Memory B cell (primary cell): ENCODE measurements at places on chromosomes 3 and 15.

- no peak for DNase-seq
Measured at GRCh38 chr3:43629741-43630140, 7.9 kb upstream of the ANO10 start.

DNA sequence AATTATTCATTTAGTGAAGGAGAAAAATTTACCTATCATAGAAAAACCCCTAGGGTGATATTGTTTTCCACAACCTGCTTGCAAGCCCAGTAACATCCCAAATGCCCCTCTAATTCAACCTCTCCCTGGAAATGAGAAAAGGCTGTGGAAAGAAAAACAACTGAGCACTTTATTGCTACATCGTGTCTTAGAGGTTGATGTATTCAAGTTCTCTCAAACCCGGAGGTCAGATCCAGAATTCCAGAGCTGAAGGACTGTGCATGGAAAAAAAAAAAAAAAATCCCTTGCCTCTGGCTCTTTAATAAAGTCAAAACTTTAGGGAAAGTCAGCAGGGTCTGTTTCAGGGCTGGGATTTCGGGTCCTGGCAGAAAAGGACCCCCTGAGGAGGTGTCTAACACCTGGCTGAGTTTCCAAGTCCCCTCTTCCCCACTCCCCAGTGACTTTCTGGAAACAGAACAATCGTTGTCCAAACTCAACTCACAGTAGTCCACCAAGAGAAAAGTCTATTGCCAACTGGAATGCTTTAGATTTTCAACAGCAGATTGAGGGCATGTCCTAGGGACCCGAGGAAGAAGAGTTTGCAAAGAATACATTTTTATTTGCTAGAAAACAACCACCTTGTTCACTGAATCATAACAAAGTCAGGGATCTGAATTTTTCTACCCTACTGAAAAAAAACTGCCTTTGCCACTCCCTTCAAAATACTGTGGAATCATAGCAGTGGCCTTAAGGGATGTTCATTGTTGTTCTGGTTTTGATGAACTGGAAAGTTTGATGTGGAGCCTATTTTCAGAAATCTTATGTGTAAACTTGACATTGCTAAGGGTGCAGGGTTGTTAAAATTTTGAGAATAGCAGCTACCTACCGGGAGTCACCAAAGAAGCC, 207.5 kb upstream of the ADAMTS9 start:
- DNase-seq: no peak

DNA sequence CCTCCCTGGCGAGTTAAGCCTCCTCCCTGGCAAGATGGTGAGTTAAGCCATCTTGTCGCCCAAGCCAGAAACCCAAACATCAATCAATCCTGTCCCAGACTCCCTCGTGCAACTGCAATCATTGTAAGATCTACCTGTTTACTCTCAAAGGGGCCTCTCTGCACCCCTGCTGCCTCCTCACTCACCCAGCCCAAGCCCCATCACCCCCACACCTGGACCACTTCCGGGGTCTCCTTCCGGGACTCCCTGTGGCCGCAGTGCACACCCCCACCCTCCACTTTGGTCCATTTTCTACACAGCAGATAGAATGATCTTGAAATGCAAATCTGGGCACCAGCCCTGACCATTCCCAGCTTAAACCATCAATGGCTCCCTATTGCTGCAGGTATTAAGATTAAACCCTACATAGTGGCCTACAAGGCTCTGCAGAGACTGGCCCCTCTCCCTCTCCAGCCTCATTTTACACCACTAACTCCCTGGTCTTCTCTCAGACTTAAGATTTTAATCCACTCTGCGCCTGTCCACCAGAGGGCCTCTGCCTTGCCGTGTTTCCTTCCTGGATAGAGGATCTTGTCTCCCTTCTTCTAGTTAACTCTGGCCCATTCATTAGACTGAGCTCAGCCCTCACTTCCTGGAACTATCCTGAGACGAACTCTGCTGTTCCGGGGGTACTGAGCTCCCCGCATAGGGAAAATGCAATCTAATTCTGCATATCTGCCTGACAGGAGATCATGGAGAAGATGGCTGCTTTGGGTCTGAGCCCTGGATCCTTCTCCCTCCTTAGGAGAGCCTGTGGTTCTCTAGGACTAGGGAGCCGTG, 41.9 kb upstream of the SLC6A1 start:
- no peak for DNase-seq

DNA sequence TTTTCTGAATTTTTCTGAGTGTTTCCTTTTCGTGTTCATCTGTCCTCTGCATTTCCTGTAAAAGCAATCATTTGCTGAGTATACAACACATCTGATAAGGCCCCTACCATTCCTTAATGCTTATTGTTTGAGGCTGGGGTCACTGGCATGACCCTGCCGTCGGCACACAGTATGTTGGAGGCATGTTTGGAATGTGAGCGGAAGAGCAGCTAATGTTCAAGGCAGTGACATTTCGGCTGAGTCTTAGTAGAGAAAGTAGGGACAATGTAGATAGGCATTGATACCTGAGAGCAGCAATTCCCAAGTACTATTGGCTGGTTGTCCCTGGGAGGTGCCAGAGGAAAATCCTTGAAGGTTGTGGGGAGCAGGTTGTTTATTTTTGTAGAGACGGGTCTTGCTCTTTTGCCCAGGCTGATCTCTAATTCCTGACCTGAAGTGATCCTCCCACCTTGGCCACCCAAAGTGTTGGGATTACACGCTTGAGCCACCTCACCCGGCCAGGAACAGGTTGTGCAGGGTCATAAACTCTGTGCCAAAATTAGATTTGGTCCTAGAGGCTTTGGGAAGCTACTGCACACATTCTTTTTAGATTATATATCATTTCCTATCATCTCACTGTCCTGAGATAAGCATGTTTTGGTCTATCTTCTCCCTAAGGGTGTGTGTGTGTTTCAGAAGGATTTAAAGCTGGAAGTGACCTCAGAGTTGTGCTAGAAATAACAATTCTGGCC, 13.5 kb downstream of the PTPN23 start:
- DNase-seq: no peak

DNA sequence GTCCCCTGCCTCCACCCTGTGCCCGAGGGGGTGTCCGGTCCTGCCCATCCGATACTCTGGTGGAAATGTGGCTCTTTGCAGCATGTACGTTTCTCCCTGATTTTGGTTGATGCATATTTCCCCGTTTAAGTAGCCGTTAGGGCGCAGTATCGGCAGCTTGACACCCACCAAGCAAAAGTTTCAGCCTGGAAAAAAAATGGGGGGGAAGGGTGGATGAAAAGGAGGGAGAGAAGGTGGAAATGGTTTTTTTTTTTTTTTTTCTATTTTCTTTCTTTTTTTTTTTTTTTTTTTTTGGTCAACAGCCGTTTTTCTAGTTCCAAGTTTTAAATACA, 1.3 kb downstream of the RAP2B start:
- no peak for DNase-seq

GRCh38 chr15:69673291-69673881, 220.8 kb downstream of the RPLP1 start:
- DNase-seq: no peak

DNA sequence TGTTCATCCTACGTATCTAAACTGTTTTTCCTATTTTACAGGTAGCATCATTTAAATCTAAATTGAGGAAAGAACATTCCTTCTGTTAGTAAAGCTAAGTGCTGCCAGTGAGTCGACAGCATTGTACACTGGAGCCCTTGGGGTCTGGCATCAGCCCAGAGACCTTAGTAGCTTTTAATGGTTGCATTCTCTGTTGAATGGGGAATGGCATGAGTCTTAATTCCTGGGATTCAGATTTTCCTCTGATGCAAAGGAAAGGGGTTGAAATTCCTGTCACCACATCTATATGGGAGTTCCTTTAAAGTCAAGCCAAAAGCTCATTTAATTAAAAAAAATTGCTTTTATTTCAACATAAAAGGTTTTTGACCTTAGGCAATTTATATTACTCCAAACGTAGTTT, 148.4 kb upstream of the GBE1 start:
- no peak for DNase-seq

DNA sequence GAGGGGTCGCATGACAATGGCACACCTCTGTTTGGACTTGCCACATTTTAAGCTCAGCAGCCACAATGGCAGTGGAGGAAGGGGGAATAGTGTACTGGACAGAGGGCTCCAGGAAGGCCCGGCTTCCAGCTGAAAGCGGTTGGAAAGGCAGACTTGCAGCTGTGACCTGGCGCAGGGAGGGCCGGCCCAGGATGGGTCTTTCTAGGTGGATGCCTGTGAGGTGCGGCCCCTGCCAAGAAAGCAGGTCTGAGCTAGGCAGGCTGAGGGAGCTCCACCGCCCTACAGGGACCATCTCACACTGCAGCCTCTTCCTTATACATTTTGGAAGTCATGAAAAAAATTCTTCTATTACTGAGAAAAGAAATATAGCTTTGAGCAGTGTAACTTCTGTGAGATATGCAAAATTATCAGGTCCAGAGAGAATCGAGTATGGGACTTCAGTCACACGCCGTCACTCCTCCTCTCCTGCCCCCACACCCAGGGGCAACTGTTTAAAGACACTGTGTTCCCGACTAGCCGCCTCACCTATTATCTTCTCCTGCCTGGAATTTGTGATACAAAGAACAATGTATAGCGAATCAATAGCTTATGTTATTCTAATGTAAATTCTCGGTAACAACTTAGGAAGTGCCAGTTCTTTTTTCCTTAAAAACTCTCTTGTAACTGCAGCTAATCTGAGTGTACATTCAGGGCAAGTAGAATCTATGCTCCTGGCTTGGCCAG, 331.0 kb downstream of the OCA2 start:
- DNase-seq: no peak

- DNase-seq: no peak
Measured at GRCh38 chr3:147384210-147385058, 21.9 kb downstream of the ZIC4 start.

DNA sequence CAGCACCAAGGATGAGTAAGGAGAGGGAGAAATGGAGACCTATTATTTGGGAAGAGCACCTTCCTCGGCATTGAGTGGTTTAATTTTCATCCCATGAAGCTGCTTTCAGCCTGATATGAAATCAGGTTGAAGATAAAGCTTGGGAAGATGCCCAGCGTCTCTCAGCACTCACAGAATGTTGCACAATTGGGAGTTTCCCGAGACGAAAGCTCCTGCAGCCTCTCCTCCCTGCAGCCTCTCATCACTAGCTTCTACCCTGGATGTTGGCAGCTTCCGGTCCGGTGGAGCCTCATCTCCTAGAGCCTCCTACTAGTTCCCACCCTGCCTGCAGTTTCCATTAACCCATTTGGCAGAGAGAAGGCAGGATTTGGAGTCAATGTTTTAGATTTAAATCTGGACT, 40.3 kb downstream of the EDEM1 start:
- DNase-seq: no peak

- DNase-seq: no peak
Measured at GRCh38 chr3:86938416-86939105, 52.4 kb downstream of the VGLL3 start.

GRCh38 chr3:179398574-179399231, 51.2 kb downstream of the MFN1 start:
- DNase-seq: no peak

DNA sequence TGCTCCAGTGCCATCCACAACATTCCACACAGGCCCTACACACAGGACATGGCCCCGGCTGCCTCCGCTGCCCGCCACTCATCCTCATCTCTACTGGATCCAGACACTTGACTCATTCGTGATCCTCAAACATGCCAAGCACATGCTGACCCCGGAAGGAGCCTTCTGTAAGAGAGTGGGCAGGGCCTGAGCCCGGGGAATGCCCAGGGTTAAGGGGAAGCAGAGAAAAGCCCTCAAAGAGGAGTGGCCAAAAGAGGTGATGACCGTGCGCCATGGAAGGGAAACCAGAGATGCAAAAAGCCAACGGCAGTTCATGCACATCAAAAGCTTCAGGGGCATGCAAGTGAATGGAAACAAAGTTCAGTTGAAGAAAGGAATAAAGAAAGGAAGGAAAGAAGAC, 46.1 kb downstream of the RFTN1 start:
- peak; percentile 54 for DNase-seq

GRCh38 chr3:192597506-192597905, 129.8 kb downstream of the FGF12 start:
- no peak for DNase-seq

- DNase-seq: no peak
Measured at GRCh38 chr3:39021465-39022285, 30.1 kb downstream of the SCN11A start.
